Endodermal cell (in vitro differentiated cells): ENCODE measurements at places on chromosomes 6 and 20.
A peak's percentile ranks its signal among the peaks of the same experiment; 100 is the strongest.

- no peak for DNase-seq
Measured at GRCh38 chr6:11675601-11676000, 103.0 kb downstream of the ADTRP start.

DNA sequence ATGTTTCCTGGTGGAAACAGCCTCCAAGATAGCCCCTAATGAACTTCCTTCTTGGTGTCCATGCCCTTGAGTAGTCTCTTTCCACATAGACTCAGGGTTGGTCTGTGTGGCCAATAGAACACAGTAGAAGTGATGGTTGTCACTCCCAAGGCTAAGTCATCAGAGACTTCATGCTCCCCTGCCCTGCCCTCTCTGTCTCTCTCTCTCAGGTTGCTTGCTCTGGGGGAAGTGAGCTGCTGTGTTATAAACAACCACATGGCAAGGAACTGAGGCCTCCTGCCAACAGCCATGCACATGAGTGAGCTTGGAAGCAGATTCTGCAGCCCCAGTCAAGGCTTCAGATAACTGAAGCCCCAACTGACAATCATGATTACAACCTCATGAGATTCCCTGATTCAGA lies 85.3 kb upstream of the SLC22A16 start:
- no peak for DNase-seq

DNA sequence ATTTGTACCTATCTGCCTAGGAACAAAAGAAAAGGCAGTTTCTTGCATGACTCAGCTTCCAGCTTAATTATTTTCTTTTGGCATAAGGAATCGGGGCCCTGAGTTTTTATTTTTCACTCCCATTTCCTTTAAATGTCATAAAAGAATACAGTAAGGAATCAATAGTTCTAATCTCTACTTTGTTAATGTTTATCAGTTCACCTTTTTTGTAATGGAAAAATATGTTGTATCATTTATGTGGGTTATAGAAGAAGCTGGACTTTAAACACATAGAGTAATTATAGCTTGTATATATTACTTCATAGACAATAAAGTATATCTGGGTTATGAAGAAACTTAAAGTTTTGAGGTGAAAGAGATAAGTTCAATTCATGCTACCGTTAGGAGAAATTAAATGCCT lies 1214.8 kb upstream of the GJE1 start:
- no peak for DNase-seq

- DNase-seq = peak; percentile 60
Measured at GRCh38 chr6:29943053-29943966, 978 bp downstream of the HLA-A start.

DNA sequence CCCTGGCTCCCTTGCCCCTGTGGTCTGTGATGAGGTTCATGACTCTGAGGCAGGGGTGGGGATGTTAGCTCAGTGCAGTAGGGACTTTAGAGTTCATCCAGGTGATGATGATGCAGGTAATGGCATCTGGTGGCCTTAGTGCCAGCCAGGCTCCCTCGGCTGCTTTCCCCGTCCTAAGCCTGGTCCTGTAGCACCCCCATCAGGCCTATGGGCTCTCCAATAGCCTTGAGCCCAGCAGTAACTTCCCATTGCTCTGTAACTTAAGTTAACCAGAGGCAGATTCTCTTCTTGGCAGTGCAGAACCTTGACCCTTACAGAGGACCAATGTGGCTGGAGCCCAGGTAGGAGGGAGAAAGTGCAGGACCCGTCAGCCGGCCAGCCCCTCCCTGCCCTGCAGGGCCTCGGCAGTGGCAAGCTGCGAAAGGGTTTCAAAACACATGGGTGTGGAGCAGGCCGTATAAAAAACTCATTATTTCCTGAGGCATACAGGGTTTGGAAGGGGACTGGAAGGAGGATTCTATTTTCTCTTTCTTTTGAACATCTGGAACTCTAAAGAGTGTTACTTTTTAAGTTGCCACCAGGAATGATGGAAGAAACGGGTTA lies 406.9 kb downstream of the CDH26 start:
- DNase-seq = peak; percentile 86

GRCh38 chr6:125858427-125859320 lies 67.9 kb downstream of the NCOA7 start:
- DNase-seq = peak; percentile 92

- no peak for DNase-seq
Measured at GRCh38 chr20:4341804-4342485, 326.6 kb upstream of the RNF24 start.

- peak; percentile 64 for DNase-seq
Measured at GRCh38 chr6:26126394-26127235, 39.4 kb downstream of the HFE start.

DNA sequence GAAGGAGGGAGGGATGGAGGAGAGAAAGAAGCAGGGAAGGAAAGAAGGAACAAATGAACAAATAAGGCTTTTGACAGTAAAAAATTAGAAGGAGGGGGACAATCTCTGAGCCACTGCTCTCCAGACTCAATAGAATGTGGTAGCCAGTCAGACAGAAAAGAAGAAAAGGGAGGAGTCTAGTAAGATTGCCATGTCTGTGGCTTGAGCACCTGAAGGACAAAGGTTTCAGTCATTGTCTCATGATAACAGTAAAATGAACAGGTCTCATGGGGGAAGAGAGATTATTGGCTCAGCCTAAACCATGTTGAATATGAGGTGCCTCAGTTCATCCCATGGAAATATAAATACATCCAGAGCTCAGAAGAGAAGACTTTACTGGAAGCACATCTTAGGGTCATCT lies 14.0 kb upstream of the LOC128125822 start:
- DNase-seq = no peak

DNA sequence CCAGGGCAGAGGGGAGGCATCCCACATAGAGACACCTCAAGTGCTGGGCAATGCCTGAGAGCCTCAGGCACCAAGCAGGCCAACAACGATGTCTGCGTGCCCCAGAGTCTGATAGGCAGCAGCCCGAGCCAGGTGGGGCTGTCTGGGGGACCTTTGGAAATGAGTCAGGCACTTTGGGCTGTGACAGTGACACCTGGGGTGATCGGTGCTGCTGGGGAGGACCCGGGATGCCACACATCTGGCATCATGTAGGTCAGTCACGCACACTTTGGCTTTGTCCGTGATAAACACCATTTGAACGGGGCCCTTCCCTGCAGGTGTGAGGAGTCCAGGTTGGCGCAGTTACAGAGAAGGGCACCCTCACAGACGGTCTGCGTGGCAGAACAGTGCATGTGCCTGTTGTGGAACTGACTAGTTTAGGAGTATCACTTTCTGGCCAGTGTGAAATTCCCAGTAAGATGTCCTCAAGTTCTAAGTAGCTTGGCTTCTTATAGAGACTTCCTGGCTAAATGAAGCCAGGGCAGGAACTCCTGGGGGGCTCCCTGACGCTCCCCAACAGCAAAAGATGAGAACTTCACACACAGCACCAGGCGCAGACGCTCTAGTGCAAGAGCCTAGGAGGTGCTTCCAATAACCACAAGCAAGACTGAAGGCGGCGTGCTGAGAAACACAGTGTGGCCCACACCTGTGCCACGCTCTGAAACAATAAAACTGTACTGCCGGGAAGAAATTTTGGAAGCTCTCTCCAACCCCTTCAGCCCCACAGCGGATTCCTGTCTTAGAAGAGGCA lies 134.7 kb downstream of the WDR27 start:
- DNase-seq = no peak

DNA sequence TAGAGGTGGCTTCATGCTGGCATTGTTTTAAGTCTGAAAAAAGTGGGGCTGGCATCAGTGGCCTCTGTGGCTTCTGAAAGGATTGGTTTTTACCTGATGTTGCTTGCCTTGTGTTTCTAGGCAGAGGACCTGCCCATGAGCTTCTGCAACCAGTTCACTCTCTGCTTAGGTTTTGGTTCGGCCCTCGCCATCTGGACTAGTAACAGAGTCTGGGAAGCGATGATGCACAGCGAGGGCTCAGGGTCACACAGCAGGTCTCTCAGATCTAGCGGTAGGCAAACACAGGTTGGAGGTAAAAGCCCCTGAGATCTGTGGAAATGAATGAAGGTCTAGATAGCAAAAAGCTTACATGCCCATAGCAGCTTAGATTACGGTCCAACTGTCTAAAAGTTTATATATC lies 6.8 kb upstream of the RBL1 start:
- no peak for DNase-seq

DNA sequence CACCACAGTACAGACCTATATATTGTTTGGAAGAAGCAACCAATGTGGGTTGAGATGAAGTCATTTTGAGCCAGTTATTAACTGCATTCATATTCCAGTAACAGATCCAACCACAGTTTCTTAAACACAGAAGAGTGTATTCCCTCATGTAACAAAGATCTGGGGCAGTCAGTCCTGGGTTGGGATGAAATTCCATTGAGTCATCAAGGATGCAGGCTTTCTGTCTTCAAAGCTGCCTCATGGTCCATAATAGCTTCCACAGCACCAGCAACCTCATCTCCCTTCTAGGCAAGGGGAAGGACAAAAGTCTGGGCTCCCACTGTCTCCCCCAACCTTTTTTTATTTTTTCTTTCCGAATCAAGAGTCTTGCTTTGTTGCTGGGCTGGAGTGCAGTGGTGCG lies 2.9 kb upstream of the SOD2 start:
- no peak for DNase-seq

DNA sequence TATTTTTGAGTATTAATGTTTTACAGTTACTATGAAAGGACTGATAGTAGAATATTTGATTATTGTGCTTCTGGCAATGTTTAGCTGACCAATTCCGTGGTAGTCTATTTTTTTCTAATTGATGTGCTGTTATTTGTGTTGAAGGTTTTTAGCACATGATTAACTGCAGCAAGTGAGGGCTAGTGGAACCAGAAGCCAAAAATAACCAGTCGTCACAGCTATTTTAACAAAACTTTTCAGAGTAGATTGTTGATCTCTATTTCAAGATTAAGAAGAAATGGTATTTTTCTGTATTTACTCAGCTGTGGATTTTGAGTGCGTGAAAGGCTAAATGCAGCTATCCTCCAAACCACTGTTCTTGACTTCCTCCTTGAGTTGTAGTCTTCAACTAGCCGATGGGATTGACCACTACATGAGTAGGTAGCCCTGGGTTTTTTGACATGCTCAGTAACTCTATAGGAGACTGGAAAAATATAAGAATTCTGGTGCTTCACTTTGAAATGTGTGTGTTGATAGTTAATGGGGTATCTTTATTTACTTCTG lies 258.0 kb downstream of the ZFAND3 start:
- DNase-seq = no peak

GRCh38 chr6:43058531-43058930 lies 703 bp downstream of the MRPL2 start:
- no peak for DNase-seq

- DNase-seq = peak; percentile 13
Measured at GRCh38 chr20:53582574-53583351, 10.9 kb downstream of the ZNF217 start.

DNA sequence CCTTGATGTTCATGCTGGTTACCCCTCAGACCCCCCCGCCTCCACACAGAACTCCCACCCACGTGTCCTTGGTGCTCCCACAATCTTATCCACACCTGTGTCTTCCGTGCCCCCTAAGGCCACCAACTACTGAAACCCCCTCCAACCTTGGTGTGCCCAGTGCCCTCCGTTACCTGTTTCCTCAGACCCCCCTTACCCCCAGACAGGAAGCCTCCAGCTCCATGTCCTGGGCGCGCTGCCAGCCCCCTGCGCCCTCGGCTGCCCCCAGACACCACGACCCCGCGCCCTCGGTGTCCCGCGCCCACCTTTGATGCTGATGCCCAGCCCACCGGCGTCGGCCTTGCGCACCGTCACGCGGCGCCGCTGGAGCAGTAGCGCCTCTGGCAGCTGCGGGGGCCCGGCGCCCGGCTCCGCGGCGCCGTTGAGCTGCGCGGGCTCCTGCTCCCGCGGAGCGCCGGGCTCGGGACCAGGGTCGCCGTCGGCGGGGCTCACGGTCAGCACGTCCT lies 504 bp downstream of the SNTA1 start:
- DNase-seq = no peak

DNA sequence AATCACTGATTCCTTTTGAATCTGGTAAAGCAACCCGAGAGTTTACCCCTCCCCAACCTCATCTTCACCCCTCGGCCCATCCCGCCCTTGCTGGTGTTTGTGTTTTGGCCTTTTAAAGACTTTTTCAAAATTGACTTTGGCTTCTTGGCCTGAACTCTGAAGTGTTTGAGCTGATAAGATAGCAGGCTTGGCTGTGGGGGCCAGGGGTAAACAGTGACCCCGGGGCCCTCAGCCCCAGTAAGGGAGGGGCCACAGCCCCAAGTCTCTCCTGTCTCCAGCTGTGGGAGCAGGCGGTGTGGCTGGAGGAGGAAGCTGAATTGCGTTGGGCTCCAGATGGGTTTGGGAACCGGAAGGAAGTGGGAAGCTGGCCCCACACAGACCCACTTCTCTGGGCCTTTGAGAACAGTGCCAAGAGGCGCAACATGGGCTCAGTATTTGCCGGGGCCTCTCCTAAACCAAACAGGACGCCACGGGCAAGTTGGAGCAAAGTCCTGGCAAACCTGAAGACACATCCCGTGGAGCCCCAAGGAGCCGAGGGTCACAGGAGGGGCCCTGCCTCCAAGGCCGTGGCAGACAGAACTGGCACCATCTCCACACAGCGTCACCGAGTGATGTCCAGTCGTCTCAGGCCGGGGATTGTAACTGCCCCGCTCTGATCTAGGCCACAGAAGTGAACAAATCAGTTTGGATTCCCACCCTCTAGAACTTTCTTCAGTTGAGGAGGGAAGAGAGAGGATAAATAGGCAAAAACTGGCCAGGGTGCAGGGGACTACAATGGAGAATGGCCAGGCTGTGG lies 54.3 kb upstream of the PTPN1 start:
- no peak for DNase-seq

GRCh38 chr20:47468290-47469050 lies 33.2 kb upstream of the NCOA3 start:
- no peak for DNase-seq

GRCh38 chr6:39338397-39338796 lies 15.9 kb upstream of the KCNK16 start:
- no peak for DNase-seq

DNA sequence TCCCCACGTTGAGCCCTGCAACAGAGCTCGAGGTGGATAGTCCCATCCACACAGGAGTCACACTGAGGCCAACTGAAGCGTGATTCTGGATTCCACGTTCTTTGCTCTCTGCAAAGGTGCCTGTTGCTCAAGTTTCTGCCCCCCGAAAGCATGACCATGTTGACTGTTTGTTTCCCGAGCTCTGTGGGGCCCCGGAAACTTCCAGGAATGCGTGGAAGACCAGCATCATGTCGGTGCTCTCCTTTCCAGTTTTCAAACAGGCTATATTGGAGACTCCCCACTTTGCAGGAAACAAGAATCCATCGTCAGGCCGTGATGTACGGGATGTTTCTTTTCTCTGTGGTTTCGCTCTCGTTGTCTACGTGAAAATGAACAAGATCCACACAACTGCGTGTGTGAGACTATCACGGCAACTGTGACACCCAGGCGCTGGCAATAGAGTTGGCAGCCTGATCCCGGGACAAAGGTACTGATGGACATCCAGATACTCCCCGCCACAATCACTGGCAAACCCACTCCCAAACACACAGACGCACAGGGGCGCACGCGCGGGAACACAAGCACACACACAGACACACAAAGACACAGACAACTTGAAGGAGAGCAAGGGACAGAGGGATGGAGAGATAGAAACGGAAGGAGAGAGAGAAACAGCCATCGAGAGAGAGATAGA lies 444.6 kb upstream of the DEFB115 start:
- DNase-seq = no peak
